ENCODE measurements at places on chromosomes 5 and 9.
A peak's percentile ranks its signal among the peaks of the same experiment; 100 is the strongest.

GRCh38 chr5:133639850-133640528 lies 27.6 kb upstream of the FSTL4 start:
- DNase-seq: no peak

- DNase-seq: no peak
Observed at GRCh38 chr9:76609285-76610010, 150.5 kb downstream of the GCNT1 start.

- DNase-seq: no peak
Observed at GRCh38 chr5:134568761-134569695, 43.6 kb downstream of the JADE2 start.

DNA sequence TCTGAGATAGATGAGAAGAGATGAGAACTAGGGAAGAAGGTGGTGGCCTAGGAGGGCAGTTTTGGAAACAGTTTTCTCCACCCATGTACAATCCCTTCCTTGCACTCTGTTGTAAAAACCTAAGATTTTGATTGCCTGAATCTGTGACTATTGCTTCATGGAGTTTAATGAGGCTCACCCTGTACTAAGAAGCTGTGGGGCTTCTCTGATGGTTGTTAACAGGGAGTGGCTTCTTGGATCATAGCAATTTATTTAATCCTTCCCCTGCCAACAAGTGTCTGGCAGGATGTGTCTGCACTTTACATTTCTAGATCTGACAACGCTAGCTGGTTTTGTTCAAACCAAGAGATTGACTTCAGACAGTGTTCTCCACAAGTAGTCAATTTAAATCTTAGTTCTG lies 74.7 kb upstream of the C5orf46 start:
- DNase-seq: no peak

DNA sequence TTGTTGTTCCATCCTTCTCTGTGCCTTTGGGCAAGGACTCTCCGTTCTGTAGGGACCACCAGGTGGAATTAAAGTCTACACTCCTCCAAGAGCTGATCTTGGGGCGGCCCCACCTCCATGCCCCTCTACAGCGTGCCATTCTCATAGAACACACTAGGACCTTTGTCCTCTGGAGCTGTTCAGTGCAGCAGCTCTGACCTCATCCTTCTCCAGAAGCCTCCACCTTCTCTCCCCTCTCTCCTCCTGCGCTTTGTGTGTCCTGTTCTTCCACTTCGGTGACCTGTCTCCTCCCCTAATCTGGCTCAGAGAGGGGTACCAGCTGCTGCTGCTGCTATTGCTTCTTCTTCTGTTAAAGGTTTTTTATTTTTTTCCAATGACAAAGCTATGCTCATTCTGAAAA lies 1.8 kb upstream of the MACROH2A1 start:
- no peak for DNase-seq

DNA sequence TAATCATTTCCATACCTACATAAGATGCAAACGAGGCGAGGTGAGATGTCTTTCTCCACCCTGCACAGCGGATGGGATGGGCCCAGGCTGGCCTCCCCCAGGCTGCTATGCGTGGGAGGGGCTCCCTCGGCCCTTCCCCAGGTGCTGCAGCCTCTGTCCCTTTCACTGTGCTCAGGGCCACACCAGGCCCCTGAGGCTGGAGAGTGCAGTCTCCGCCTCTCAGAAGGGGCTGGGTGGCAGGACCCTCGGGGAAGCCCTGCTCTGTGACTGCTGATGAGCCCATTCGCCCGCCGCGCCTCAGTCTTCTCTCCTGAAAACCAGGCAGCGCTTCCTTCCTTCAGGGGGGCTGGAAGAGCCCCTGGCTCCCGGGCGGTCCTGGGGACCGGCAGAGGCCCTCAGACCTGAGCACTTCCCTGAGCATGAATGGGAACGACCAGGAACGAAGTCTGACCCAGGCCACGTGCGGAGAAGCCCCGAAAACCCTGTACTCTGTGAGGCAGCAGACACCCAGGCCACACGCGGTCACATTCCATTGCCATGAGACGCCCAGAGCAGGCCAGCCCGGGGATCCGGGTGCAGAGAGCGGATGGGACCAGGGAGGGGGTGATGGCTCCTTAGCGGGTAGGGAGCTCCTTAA lies 21.9 kb upstream of the NOTCH1 start:
- DNase-seq: no peak

DNA sequence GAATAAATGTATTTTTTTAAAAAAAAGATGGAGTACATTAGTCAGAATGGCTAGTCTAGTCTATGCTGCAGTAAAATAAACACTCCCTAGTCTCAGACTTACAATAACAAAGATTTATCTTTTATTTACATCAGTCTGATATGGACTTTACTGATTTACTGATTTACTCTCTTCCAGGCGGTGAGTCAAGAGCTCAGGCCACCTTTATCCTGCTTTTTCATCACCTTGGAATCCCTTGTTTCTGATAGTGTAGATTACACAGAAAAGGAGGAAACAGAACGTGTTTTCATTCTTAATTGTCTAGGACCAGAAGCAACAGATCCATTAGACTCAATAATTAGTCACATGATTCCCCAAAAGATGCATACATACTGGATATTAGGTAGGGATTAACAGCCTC lies 290.1 kb upstream of the TRPC7 start:
- DNase-seq: no peak

- no peak for DNase-seq
Observed at GRCh38 chr5:124669956-124670721, 76.3 kb downstream of the ZNF608 start.

DNA sequence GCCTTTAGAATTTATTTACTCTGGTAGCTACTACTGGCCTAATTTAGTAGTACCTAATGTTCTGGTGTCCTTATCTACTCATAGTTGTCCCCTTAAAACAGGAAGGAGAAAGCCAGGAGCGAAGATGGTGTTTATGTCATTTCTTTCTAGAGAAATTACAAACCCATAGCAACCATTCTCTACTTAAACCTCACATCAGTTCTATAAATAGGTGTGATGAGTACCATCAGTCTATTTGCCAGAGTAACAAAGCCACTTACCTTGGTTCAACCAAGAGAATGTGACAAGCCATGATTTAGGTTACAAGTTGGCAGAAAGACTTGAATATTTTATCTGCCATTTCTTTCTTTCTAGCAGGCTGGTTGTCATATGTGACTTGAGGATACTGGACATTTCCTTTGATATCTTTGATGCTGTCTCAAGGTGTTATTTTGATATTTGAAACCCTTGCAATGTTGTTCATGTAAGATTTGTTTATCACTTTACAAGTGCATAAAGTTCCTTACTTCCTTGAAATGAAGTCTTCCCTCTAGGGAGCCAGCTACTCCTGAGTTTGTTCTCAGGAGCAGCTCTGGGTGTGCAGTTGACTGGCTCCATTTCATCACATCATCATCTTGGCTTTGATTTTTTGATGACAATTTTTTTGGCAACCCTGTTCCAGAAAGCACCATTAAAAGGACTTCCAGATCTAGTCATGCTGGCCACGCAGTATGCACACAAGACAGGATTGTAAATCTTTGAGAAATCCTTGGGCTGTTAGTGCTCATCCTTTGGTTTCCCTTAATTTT lies 286.8 kb downstream of the ARHGAP26 start:
- DNase-seq: no peak

GRCh38 chr5:6755519-6755918 lies 42.3 kb downstream of the TENT4A start:
- DNase-seq: no peak

- DNase-seq: no peak
Observed at GRCh38 chr5:132253008-132253441, 4.5 kb upstream of the PDLIM4 start.

- no peak for DNase-seq
Observed at GRCh38 chr9:111005746-111006470, 32.4 kb downstream of the LPAR1 start.

DNA sequence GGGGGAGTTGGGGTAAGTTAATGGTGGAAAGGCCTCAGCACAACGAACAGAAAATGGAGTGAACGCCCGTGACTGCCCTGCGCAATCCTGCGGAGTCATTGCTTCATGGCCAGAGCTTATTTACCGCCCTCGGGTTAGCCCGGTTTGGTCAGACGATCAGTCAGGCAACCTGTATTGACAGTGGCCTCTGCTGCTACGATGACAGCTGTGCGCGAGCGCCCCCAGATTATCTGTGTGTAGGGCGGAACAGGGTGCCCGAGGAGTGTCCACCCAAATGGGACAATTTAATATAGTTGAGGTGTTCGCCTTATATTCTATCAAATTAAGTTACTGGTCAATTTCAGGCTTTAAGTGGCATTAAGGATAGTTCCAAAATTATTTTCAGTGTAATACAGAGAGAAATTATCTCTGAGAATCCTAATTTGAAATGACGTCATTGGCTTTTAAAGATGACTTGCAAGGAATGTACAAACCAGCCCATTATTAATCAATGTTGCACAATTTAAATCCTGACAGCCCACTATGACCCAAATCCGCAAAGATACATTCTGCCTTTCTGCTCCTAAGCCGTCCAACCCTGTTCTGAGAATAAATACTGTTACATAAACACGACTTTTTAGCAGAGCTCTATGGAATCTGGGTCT lies 879 bp upstream of the UBQLN1 start:
- DNase-seq: peak; percentile 63

DNA sequence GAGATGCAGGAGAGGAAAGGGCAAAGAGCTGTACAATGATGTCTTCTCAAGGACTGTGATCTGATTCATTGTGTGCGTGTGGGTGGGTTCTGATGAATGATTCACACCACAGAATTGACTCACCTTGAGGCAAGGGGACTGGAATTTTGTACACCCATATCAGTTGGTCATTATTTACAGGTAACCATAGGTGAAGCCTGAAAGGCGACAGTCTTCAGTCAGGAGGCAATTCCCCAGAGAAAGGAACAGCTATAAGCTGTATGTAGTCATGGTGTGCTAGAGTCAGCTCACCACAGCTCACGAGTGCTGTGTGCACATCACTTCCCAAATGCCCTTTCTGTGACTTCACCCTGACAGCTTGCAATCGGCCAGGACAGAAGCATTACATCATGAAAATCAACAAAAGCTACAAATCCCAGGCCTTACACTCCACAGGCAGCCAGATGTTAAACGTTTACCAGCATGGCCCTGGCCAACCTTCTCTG lies 87.6 kb upstream of the RPS23 start:
- DNase-seq: no peak

- DNase-seq: no peak
Observed at GRCh38 chr9:101427957-101428655, 7.5 kb downstream of the ALDOB start.

DNA sequence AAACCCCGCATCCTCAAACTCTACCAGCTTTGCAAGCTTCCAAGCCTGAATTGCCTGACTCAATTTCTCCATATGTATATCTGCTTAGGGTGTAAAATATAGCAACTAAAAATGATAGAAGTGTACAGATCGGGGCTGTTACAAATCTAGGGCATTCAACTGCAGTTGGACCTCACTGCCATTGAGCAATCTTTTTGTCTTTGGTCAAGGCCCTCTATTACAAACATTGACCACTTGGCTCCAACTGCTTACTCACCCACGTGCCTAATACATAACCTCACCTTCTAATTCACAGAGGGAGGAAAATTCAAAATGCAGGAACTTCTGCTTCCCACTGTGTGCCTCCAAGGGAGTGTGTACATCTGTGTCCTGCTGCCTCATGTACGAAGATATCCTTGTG lies 10.0 kb downstream of the LRRC70 start:
- DNase-seq: no peak

DNA sequence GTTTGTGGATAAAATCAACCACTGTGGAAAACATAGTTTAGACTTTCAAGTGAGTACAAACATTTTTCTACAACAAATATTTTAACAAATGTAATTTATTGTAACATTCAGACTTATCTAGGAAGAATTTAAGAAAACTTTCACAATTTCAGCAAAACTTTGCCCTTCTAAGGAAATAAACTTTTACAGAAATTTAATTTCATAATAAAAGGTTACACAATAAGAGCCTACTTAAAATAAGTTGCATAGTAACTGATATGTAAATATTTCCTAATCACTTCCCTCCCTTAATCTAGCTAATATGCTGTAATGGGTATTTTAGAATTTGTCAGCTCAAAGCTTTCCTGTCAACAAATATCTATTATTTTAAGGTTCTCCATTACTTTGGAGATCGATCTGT lies 1899.9 kb downstream of the MAT2B start:
- no peak for DNase-seq

DNA sequence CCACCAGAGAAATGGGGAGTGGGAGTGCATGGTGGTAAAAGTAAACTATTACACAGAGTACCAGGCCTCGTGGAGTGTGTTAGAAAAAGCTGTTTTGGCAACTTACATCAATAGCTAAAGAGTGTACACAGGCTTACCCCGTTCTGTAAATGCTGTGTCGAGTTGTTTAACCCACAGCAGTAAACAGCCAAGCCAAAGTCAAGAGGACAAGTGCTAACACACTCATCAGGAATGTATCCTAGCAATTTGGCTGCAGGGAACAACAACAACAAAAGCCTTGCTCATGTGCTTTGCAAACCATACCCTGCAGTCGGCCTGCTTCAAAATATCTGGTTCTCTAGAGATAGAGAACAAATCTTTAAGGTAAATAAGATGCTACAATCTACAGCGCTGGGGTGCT lies 15.9 kb downstream of the DAP start:
- DNase-seq: no peak

GRCh38 chr5:134146651-134147518 lies 29.9 kb downstream of the SKP1 start:
- DNase-seq: no peak
